ENCODE measurements at places on chromosomes 1 and 21.

GRCh38 chr1:224929335-224930237 is at the start of gene DNAH14:
TSS of gene DNAH14 (plus strand) at chr1:224929675. CDS start at chr1:224952703, 23,028 bp downstream.
- no peak for DNase-seq

- no peak for DNase-seq
Observed at GRCh38 chr1:151934048-151934493, 24.8 kb upstream of the THEM4 start.

GRCh38 chr1:111733183-111733991 is 5.8 kb downstream of the INKA2 start:
- DNase-seq, result no peak

DNA sequence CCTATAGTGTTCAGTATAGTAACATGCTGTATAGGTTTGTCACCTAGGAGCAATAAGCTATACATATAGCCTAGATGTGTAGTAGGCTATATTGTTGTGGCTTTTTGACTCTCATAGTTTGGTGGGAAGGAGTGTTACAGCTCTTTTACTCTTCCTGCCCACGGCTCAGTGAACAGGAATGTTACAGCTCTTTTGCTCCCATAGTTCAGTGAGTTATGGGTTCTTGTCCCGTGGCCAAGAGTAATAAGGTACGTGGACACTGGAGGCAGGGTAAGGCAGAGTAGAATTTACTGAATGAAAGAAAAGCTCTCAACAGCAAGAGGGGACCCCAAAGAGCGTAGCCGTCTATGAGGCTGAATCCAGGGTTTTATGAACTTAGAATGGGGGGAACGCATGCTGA is 734.3 kb downstream of the ADGRL2 start:
- DNase-seq, result no peak

DNA sequence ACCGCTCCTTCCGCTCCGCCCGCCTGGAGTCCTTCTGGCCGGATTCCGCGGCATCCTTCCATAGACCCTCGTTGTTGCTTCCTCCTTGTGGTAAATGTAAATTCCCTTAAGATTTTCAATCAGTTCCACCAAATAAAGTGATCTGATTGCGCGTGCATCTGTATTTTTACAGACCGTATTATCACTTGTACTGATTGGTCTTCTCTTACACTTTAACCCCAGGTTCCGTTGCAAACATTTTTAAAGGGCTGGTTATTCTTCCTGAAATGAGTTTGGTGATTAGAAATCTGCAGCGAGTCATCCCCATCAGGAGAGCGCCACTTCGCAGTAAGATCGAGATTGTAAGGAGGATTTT is 483 bp downstream of the YBEY start:
- DNase-seq, result no peak

- no peak for DNase-seq
Observed at GRCh38 chr1:243469497-243469896, 213.7 kb downstream of the SDCCAG8 start.

DNA sequence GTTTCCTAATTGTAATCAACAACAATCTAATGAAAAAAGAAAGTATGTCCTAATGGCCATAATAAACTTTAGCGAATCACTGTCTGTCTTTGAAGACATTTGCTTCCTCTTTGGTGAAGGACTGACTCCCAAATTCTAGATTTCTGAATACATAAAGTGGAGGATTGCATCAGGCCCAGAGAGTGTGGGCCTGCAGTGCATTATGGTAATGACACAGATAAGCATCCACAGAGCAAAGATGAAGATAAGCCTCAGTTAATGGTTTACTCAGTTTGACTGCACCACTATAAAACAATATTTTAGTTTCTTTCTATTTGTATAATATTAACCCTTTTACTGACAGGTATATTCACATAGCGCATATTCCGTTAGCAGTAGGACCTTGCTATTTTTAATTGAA is 365.5 kb downstream of the KCTD3 start:
- DNase-seq, result no peak

- no peak for DNase-seq
Observed at GRCh38 chr1:115593365-115594259, 48.2 kb upstream of the VANGL1 start.

DNA sequence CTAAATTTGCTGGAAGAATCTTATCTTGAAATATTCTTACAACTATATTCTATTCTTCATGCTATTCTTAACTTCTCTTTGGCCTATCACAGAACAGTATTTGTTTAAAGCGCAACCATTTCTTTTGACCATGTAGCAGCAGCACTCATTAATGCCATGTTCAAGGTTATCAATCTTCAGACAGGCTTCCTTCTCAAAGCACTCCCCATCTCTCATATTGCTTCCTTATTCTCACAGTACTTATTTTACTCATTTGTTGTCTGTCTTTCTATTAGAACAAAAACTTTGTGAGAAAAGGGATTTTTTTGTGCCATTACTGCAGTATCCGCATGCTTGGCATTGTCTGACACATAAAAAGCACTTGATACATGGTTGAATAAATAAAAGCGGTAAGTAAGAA is 89.7 kb downstream of the ATP1B1 start:
- no peak for DNase-seq

DNA sequence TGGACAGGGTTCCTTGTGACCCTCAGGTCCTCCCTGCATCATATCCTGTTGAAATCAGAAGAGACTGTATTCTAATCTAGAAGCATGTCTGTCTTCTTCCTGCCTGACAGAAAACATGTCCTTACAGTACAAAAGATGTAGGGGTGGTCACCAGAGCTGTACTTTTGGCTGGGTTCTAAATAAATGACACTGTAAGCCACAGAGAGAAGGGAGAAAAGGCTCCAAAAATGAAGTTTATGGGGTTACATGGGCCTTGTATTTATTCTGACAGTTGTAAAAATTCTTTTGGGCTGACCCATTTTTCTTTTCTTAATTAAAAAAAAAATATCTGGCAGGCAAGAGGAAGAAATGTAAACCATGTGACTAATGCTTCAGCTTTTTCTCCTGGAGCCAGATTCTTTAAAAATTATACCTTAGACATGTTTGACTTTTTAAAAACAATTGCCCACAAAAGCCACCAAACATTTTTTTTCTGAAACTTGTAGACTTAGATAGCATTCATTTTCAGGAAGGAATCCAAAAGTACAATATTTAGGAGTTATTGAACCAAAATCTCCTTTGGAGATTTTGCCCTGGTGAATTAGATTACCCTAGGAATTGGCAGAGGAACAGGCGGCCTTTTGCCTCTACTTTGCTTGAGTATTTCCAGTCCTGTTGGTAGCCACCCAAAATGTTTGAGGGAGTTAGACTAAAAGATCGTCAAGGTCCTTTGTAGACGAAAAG is 17.1 kb downstream of the RGL1 start:
- DNase-seq, result no peak
